ENCODE measurements at places on chromosomes 11 and 22. TPM values are rescaled to one million over a fixed set of nuclear protein-coding genes. Genes with fewer than 3 reads are reported as not detected.

PACSIN2 gene
- polyA plus RNA-seq = 65.3 TPM

OR51B4 gene
- polyA plus RNA-seq = 0.35 TPM

APOL6 gene
- polyA plus RNA-seq = 4.8 TPM

GLYAT gene
- polyA plus RNA-seq = 151 TPM

CXCR5 gene
- polyA plus RNA-seq = not detected

RNF26 gene
- polyA plus RNA-seq = 31.9 TPM

DNA sequence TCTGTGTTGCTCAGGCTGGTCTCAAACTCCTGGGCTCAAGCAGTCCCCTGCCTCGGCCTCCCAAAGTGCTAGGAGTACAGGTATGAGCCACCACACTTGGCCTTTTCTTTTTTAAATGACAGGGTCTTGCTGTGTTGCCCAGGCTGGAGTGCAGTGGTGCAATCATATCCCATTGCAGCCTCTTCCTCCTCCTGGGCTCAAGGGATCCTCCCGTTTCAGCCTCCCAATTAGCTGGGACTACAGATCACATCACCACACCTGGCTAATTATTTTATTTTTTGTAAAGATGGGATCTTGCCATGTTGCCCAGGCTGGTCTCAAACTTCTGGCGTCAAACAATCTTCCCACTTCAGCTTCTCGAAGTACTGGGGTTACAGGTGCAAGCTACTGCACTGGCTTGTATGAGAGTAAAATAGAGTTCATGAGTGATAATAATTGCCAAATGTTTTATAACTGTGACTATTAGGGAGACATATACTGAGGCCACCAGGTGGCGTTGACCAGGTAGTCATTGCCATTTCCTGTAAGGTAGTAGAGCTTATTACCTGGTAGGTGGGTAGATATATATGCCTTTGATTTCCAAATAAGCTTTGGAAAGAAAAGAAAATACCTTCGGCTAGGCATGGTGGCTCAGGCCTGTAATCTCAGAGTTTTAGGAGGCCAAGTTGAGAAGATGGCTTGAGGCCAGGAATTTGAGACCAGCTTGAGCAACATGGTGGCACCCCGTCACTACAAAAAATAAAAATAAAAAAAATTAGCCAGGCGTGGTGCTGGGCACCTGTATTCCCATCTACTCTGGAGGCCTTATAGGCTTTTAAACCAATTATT is 5.4 kb downstream of the FDX1 start:
- DNase-seq = no peak

DNA sequence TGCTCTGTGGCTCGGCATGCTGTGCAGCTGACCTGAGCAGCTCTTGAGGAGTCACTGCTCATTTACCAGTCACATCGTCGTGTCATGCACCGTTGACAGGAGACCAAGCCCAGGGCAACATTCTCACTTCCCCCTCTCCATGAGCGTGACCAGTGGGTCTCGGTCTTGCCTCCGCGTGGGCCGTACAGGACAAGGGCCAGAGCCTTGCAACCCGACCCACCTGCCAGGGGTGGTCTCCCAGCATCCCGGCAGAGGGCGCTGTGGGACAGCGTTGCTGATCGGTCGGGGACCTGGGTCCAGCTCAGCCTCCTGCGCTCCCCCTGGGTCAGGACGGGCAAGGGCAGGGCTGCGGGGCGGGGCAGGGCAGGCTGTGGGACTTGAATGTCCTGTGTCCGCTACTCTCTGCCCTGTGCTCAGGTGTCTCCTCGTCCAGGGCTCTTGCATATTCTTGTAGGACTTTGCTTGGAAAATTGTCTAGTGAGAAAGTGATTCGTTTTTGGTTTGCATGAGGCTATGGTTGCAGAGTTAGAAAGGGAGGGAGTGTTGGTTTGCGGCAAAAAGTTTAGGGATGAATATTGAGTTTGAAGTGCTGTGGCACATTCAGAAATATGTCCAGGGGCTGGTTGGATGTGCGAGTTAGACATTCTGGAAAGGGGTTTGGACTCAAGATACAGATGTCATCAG is 16.2 kb downstream of the EIF4G2 start:
- peak; percentile 74 for DNase-seq

GRCh38 chr22:27238935-27239510 is 562.5 kb downstream of the MN1 start:
- peak; percentile 62 for DNase-seq

DNA sequence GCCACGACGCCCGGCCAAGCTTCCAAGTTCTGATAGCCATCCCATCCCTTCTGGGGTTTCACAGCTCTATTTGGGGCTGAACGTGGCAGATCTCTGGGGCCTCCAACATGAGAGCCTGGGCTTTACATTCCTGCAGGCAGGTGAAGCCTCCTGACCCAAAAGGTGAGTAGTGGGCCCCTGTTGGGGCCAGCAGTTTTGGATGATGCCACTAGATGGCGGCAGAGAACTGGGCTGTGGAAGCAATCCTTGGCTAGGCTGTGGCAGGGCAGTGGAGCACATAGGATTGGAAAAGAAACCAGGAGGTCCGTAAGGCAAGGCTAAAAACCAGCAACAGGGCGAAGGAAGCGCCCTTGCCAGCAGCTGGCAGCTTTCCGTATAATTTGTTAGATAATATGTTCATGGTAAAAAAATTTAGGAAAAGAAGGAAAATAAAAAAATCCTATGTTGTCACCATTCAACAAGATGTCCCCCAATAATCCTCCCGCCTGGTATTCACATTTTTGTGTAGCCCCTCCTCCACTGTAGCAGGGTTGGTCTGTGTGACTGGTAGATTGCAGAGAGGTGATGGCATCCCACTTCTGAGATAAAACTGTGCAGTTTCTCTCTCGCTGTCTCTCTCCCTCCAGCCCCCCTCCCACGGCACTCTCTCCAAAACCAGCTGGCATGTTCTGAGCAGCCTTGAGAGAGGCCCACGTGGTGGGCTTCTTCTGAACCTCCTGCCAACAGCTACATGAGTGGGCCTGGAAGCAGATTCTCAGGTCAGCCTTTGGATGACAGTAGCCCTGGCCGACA is 43.6 kb upstream of the OR4B1 start:
- peak; percentile 57 for DNase-seq

GRCh38 chr11:35907648-35908431 is 36.0 kb upstream of the LDLRAD3 start:
- DNase-seq = no peak

DNA sequence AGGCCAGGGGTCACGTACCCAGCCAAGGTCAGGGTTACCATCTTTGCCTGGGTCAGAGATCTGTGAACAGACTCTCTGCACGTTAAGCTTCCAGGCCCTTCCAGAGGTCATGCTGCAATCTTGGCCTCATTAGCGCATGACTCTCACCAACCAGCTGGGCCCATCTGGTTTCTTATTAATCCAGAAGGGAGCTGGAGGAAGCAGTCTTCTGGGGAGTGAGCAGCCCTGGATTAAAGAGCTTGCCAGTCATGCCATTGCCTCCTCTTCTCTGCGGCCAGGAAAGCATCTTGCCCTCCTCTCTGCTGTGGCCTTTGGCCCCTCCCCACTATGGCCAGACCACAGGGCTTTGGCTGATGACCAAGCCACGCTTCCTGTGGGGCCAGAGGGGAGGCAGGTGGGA is 57.4 kb downstream of the CHST1 start:
- peak; percentile 42 for DNase-seq

DNA sequence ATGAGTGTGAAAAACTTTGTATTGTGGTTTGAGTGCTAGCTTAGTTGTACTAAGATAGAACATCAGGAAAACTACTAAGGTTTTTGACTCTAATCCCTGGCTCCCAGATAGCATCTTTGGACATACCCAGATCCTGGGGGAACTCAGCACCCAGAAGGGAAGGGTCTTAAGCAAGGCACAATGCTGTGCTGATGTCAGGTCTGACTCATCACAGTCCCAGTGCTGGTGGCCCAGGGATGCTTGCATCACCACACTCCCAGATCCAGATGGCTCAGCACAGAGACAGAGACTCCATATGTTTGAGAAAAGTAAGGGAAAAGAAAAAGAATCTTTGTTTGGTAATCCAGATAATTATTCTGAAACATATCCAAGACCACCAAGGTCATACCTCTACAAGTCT is 18.3 kb upstream of the OR56A3 start:
- DNase-seq = no peak

GRCh38 chr11:47415949-47416472 is 7.6 kb downstream of the SLC39A13 start:
- no peak for DNase-seq

DNA sequence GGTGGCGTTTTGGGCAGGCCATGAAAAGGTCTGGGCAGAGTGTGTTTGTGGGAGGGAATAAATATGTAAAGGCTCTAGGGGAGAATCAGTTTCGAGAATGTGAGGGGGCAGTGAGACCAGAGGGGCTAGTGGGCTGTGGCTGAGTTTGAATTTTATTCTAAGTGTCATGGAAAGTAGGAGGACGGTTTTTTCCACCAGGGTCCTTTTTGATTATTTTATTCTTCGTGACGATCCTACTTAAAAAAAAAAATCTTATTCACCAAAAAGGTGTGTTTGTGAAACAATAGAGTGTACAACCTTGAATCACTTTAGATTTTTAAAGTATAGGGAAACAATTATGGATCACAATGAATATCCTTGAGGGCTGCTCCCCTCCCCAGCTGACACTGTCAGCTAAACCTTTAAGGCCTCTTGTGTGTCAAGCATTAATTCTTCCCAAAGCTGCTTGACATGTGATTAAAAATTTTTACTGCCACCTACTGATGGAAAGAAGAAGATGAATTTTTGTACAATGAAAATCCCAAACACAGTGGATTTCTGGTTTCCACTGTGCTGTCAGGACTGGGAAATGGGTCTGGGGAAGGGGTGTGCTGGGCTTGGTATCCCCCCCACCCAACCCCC is 107.5 kb upstream of the OR4B1 start:
- DNase-seq = peak; percentile 62

DNA sequence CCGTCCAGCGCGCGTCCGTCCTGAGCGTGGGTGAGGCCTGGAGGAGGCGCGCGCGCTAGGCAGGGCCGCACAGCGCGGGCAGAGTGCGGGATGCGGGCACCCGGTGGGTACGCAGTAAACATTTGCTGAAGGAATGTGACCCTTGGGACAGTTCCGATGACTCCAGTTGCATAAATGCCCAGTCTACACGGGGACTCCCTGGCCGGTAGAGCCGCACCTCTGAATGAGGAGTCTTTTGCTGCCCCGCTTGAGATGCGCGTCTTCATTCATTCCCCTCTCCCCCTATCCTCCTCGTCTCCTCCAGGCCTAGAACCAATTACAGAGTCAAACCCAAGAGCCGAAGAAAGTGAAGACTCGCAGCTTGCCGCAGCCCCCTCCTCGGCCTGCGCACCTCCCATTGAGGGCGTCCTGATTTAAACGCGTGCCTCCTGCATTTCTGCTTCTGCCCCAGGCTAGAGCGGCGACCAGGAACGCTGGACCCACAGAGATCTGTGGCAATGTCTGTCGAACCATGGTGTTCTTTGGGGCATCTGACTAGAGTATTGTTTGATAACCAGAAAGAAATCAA is 729 bp upstream of the CHKB start:
- no peak for DNase-seq

GRCh38 chr11:120129570-120129969 is 8.3 kb downstream of the TRIM29 start:
- DNase-seq = no peak

DNA sequence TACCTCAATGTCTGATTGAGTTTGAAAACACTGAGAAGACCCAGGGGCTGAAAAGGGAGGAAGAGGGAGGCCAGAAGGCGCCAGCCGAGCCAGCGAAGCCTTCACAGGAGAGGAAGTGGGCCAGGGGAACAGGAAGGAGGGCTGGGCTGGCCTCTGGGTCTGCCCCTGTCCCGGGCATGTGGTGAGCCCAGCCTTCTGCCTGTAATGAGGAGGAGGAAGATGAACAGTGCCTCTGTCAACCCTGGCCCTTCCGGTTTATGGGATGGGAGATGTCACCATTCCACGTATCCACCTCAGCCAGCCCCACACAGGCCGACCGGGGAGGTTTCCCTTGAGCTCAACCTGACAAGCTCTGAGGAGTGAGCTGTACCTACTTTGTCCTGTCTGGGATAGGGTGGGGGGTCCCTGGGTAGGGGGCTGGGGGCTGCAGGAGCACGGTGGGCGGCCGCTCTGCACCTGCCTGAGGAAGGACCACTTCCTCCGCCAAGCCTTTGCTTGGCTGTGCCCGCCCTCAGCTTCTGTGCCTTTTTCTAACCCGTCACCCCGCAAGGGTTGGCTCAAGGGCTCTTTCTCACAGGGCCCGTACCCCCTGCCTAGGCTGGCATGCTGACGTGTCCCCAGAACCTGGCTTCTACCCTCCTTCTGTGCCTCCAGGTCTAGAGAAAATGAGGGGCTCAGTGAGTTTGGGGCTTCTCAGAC is 2.0 kb downstream of the PARVG start:
- DNase-seq = no peak

GRCh38 chr22:43114958-43115357 is 4.4 kb downstream of the BIK start:
- no peak for DNase-seq

DNA sequence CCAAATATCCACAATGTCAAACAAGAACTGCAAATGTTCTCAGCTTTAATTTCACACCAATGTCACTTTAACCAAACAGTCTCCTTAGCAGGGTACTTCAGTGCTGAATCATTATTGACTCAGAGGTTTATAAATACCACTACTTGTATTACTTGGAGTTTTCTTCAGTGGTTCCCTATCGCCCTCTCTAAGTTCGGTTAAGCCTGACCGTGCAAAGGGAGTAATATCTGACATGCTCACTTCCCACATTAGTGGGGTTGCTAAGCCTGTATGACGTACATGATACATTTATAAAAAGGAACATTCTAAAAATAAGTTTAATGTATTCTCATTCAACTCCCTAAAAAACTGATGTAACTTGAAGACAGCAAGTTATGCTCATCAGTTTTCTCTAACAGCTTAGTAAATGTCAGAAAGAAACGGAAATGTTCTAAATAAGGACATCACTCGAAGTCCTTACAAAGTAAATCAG is 93.1 kb upstream of the ZC3H12C start:
- no peak for DNase-seq

DNA sequence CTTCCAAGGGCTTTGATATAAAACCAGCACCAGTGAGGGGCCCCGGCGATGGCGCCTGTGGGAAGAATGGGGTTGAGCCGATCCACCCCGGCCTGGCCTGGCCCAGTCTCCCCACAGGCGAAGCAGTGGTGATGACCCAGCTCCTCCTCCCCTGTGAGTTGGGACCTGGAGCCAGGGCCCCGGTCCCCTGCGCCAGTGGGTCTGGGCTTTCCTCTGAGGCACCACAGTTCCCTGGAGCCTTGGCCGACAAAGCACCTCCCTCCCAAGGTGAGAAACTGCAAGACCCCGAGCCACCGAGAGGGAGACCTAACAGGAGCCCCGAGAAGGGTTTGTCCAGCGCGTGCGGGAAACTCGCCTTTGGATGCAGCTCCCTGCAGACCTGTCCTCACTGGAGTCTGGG is 942.9 kb downstream of the BRD1 start:
- no peak for DNase-seq

DNA sequence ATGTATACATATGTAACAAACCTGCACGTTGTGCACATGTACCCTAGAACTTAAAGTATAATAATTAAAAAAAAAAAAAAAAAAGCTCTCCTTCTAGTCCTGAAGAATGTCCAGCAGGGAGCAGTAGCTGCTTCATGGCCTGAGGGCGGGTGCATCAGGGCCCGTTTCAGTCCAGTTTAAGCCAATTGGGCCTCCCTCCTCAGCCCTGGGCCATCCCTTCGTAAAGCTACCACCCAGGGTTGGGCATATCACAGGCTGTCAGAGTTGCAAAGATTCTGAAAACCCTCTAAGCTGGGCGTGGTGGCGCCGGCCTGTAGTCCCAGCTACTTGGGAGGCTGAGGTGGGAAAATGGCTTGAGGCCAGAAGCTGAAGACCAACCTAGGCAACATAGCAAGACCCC is 5.4 kb downstream of the TMPRSS13 start:
- no peak for DNase-seq

Measured in left kidney (tissue), 8 donors.